ENCODE measurements at places on chromosomes 12 and 14.

- DNase-seq = no peak
Observed at GRCh38 chr12:55713721-55714120, 2.1 kb upstream of the BLOC1S1 start.

GRCh38 chr12:63862969-63863230, 18.4 kb downstream of the SRGAP1 start:
- DNase-seq = no peak

- no peak for DNase-seq
Observed at GRCh38 chr14:23572836-23573235, 5.2 kb upstream of the AP1G2 start.

DNA sequence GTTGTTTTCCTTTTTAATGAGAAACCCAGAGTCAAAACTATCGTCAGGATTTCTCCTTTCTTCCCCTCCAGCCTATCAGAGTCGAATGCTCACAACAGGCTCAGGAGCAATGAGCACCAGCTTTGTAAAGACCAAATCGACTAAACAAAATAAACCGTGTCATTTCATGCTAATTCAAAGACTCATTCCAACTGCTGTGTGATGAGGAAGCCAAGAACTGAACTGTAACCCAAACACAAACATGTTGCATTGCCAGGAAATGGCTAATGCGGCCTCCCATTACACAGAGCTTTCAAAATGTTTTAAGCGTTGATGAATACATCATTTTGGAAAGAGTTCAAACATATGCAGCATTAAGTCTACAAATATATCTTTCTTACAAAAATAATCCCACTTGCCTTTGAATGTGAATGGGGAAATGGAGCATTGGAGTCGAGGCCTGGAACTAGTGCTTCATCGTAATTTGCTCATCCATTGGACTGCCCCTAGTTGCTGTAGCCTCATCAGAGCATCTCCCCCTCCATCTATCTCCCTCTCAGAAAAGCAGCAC, 349.5 kb downstream of the GXYLT1 start:
- no peak for DNase-seq

DNA sequence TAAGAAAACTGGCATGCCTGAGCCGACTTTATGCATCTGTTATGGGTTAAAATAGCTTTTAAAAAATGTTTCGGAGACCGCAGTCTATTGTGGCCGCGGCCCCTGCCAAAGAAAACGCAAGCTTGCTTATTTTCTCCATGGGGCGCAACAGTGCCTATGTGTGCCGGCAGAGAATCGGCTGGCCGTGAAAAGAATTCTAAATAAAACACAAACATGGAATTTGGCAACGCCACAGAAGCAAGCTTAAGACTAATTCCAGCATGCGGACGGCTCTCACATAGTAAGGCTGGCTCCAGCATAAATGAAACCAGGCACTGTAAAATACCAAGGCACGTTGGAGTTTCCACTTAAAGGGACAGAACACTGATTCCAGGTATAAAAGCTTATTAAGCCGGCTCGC, 56.7 kb downstream of the BCL11B start:
- DNase-seq = no peak

DNA sequence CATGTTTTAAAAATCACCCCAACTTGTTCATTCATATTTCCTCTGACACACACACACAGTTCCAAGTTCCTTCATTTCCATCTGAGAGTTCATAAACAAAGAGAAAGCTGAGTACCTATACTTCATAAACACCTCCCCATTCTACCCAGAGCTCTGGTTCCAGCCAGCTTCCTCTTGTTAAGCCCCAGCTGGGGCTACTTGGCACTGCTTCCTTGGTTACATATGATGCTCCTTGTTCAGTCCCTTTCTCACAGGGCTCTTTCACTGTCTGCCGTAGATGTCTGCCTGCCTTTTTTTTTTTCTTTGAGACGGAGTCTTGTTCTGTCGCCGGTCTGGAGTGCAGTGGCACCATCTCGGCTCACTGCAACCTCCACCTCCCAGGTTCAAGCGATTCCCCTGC, 77.5 kb downstream of the COX16 start:
- peak; percentile 42 for DNase-seq

GRCh38 chr14:69171569-69171968, 18.6 kb upstream of the DCAF5 start:
- DNase-seq = no peak

DNA sequence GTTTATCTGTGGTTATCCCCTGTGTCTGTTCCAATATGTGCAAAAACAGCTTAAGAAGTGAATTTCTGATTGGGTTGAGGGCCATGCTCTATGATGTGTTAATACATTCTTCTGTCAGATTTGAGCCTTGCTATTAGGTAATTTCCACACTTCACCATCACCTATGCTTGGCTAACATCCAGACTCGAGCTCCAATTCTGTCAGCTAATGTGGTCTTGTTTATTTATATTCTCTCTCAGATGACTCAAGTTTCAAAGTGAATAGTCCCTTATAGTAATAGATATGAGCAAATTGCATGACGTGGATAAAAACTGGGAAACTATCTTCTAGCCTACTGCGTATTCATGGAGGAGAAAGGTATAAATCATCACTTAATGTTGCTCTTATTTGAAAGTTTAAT, 451.3 kb downstream of the SNAPC1 start:
- DNase-seq = peak; percentile 4

GRCh38 chr12:93322784-93323183, 54.9 kb upstream of the NUDT4 start:
- no peak for DNase-seq

- DNase-seq = peak; percentile 16
Observed at GRCh38 chr14:106802413-106803364, 1276.3 kb downstream of the TMEM121 start.

GRCh38 chr14:74324931-74325361, 22.2 kb upstream of the ABCD4 start:
- no peak for DNase-seq

DNA sequence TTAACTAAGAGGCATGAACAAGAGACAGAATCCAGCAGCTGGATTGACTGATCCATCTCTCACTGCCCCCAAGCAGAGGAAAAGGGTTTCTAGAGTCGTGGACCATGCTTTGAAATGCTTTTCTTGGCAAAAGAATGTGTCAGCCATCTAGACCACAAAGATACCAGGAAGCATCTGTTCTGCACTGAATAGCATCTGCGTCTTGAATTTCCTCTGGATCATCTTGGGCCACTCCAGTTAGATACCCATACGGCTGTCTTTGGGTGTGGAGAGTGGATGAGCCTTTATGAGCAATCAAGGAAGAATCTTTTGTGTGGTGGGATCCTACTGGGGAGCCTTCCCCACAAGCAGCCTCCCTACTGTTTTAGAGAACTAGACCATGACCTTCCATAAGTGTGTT, 16.0 kb upstream of the RFX4 start:
- no peak for DNase-seq

GRCh38 chr14:87892763-87893162, 100.2 kb downstream of the GALC start:
- no peak for DNase-seq

- DNase-seq = no peak
Observed at GRCh38 chr12:115088328-115088994, 404.5 kb upstream of the TBX3 start.

- no peak for DNase-seq
Observed at GRCh38 chr14:100844082-100844408, 18.1 kb downstream of the MEG3 start.

- DNase-seq = peak; percentile 83
Observed at GRCh38 chr12:115871714-115872113, 405.8 kb downstream of the MED13L start.

DNA sequence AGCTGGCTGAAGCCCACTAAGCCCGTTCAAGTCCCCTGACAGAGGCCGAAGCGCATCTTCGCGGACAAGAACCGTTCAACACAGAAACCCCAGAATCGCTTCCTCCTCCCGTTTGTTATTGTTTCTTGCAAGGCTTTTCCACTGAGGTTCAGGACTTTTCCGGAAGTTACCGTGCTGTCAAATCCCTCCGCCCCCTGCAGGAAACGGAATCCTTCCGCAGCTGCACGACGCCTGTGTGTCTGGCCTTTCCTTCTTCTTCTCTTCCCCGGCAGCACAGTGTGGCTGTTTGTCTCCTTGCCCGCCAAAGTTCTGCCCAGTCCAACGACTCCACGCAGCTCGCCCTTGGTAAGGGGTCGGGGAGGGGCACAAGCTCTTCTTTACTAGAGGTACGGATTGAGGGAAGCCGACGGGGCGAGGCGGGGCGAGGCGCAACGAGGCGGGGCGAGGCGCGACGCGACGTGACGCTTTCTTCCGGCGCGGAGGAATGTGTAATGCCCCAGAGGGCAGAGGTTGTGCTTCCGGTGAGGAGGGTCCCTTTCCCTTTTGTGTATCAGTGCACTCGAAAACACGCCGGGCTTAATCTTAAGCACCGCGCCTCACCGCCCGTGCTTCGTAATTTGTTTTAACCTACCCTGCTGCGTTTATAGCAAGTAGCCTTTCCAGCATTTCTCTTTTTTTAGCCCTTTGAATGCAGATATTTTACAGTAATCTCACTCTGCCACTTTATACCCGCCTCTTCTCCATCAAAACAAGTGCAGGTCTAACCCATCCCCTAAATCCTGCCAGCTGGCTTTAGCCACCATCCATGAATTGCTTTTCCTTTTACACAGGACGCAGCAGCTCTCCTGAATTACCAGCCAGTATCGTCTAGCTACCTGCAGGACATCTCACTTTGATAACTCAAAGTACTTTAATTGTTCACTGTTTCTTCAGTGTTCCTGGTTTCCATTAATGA, at the start of gene KDM5A:
Gene KDM5A (minus strand): TSS at position 179 of the 955 bp plus-strand sequence. CDS start 229 bp downstream, outside the sequence.
- no peak for DNase-seq

DNA sequence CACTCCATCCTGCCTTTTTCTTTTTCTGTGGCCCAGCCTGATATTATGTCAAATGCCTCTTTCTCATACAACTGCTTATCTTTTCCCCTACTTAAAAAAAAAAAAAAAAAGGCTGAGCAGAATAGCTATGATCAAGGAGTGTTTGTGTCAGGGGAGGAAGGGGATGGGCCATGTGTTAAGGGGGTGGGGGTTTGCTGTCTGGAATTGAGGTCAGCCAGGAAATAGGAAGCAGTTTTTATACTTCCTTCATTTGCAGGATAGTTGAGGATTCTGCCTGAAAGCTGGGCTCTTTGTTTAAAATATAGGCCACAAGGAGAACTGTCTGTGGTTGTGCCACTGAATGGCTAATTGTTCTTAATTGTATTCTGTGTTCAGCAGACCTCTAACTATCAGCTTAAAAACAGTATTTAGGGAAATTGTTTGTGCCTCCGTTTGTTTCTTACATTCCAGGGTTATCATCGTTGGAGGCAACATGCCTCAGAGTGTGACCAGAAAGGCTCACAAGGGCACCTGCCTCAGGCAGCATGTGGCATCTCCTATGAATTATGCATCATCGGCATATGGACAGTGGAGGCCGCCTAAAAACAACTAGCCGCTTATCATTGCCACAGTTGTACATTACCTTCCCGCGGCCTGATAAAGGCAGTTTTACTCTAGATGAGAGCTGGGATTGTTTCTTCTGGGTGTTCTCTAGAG, 96.0 kb downstream of the SRGAP1 start:
- DNase-seq = no peak

GRCh38 chr12:122084857-122085405, 6.4 kb downstream of the MLXIP start:
- DNase-seq = no peak

- DNase-seq = no peak
Observed at GRCh38 chr12:45893240-45893639, 97.1 kb downstream of the SCAF11 start.
